Jurkat, Clone E6-1 (cell line): ENCODE measurements at places on chromosomes 13 and 19.

GRCh38 chr13:54536112-54536511, 1507.5 kb downstream of the OLFM4 start:
- DNase-seq: no peak

DNA sequence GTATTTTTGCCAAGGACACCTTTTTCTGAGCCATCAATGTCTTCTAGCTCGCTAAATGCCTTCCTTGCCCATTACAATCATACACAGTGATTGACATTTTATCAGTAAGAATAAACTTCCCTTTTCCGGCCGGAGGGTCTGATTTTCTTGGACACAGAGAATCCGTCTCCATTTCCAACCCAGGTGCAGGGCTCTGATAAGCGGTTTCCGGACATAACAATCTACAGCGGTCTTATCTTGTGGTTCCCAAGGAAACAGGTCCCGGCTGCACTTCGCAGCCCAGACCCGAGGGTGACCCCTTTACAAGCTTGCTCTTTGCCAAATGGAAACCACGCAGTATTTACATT, 5.1 kb upstream of the ZNF77 start:
- DNase-seq: peak; percentile 32

- no peak for DNase-seq
These were observed 21.7 kb upstream of the SCEL start for GRCh38 chr13:77513719-77514335.

- no peak for DNase-seq
These were observed 22.8 kb upstream of the CCNE1 start for GRCh38 chr19:29789007-29789406.

DNA sequence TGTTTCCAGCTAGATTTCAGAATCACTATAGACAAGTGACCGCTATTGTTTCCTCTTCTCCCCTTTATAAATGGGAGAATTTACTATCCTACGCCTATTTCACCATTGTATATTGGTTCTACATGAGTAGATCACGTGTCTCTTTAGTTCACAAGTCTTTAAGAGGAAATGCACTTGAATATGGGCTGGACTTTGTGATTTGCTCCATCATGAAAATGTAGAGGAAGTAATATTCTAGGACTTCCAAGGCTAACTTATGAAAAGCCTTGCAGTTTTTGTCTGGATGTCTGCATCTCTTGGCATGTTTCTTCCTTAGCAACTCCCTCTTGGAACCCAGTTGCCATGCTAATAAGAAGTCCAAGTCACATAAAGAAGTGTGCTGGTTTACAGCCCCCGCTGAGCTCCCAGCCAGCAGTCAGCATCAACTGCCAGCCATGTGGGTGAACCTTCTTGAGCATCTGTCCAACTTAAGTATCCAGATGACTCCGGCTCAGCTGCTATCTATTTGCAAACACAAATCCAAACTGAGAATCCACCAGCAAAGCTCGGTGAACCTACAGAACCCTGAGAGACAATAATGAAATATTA, 4.8 kb upstream of the FBXL3 start:
- no peak for DNase-seq

DNA sequence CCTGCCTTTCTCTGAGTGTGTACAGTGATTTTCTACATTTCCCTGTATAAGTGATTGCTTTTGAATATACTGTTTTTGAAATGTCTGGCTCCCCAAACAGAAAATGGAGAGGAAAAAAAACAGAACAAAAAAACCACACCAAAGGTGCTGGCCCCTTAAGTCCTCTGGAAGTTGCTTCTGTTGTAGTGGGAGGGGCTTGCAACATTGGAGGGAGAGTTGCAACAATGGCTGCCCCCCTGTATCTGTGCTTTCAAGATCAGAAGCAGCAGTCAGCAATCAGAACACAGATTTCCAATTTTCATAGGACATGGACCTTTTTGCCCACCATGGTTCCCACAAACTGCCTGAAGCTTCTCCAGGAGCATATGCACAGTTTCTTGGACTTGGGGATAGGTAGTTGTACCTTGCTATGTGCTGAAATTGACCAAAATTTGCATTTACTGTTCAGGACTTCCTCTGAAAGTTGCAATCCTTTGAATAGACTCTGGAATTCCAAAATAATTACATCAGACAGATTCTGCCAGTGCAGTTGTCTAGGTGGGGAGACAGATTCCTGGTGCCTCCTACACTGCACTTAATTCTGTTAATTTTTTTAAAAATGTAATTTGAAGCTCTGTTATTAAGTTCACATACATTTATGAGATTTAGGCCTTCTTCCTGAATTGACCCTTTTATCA, 13.8 kb downstream of the BIVM start:
- peak; percentile 81 for DNase-seq

DNA sequence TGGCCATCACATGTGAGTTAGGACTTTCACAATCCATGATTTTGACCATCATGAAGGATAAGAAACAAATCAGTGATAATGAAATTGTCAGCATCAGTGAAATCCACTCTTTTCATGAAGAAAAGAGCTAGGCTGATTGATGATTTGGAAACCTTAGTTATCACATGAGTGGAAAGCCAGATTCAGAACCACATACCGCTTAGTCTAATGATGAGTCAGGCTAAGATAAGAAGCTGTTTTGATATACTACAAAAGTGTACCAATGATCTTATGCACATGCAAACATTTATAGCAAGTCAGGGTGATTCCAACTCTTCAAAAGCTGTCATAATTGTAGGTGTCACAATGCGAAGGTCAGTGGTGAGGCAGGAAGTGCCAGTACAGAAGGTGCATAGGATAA, 519.3 kb downstream of the GPC6 start:
- no peak for DNase-seq

DNA sequence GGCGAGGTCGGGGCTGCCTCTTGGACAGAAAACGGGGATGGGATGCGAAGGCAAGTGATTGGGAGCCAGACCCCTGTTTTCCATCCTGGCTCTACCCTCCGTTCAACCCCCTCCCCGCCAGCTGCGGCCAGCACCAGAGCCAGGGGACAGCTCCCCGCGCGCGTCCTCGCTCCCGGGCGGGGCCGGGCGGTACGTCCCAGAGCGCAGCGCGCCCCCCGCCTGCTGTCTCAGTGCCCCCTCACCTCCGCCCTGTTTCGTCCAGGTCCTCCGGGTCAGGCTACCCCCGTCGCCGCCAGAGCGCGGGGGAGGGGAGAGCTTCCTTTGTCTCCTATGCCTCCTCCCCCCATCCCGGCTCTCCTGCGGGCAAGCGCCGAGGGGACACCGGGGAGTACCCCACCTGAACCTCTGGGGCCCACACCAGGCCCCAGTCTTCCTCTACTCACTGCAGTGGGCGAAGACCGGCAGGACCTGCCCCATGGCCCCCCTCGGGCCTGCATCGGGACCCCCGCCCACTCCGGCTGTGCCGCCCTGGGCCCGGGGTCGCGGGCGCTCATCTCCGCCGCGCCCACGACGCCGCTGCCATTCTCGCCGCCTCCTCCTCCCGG, 396 bp downstream of the RTN2 start:
- no peak for DNase-seq

- DNase-seq: no peak
These were observed 762.2 kb upstream of the PRR20A start for GRCh38 chr13:56378566-56378965.

GRCh38 chr13:46839399-46839798, 42.4 kb upstream of the ESD start:
- DNase-seq: no peak

DNA sequence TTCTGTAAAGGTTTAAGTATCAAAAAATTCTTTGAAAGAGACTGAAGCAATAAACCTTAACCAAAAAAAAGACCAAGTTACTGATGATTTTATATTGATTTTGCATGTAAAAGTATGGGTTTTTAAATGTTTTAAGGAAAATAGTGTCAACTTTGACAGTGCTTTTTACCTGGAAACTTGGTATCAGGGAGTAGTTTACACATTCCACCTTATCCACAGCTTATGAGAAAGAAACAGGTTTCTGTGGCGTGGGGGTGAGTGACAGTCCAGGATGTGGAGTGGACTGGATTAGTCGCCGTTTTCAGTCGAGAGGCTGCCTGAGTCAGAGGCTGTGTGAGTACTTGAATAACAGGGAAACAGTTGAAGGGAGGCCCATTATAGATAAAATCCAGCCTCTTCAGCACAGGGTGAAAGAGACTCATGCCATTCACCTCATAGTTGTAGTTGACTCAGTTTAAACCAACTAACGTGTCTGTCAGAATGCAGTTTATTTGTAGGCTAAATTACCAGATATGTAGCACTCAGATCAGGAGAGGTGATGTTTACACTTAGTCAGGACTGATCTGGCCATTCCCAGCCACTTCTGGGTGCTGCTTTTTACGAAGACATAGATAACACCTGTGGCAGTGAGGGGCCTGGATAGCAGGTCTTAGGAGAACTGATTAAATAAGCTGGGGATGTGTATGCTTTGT, 595 bp upstream of the GPR183 start:
- no peak for DNase-seq

DNA sequence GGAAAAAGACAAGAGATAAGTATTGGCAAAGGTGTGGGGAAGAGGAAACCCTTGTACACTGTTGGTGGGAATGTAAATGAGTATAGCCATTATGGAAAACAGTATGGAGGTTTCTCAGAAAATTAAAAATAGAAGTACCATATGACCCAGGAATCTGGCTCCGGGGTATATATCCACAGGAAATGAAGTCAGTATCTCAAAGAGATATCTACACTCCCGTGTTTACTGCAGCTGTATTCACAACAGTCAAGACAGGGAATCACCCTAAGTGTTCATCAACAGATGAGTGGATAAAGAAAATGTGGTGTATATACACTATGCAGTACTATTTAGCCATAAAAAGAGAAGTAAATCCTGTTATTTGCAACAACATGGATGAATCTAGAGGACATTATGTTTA, 13.5 kb downstream of the KCTD12 start:
- DNase-seq: no peak
